Prostate gland (tissue), 2 donors: ENCODE measurements at places on chromosomes 1 and 21. TPM values are rescaled to one million over a fixed set of nuclear protein-coding genes. Genes with fewer than 3 reads are reported as not detected.

DNA sequence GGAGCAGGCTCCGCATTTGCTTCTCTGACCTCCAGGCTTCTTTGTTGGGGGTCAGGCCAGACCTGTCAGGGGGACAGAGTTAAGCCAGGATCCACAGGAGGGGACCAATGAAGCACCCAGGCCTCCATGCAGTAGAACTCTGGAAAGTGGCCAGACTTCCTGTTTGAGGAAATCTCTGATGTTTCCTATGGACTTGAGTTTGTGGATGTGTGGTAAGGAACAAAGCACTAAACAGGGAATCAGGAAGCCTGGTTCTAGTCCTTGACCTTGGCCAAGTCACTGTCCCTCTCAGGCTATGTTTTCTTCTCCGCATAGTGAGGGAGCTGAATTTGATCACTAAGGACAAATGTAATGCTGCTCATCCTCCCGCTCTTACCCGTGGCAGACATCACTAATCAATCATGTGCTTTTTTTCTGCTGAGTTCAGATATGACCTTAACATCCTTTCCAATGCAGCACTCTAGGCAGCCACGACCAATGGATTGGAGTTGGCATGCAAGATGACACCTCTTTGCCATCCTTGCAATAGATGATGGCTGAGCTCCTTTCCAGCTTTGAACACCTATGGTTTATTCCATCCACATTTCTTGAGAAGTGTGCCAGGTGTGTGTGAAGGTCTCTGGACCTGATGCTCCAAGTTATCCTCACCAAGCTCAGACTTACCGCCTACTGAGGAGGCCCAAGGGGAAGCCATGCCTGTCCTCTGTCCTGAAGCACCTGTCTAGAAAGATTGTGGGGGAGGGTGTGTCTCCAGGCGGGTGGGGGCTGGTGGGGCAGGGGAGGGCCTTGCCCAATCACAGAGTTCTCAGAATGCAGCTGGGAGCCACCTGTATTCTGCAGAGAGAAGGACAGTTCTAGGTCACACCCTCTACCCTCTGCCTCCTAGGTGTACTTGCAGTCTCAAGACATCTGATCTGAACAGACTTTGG lies 9.9 kb downstream of the SH2D2A start:
- no peak for DNase-seq
- no peaks in the 10 kb centered on the region for H3K36me3 ChIP-seq
- peaks cover 4% of the 10 kb centered on the region for H3K4me1 ChIP-seq

GRCh38 chr1:118021668-118022067 lies 92.1 kb downstream of the WDR3 start:
- H3K27ac ChIP-seq = no peak overlapping the region
- H3K4me1 ChIP-seq = no peaks in the 10 kb centered on the region
- DNase-seq = no peak
- H3K4me3 ChIP-seq = no peak overlapping the region
- no peaks in the 10 kb centered on the region for H3K36me3 ChIP-seq

GRCh38 chr1:108897865-108898720 lies 21.3 kb downstream of the GPSM2 start:
- no peaks in the 10 kb centered on the region for H3K36me3 ChIP-seq

The CPT2 gene
- total RNA-seq = 48.1 TPM

The FAM163A gene
- total RNA-seq = not detected
